ENCODE measurements at places on chromosomes 3 and 15.

GRCh38 chr3:105662306-105662705 is 206.5 kb downstream of the CBLB start:
- no peak for DNase-seq

DNA sequence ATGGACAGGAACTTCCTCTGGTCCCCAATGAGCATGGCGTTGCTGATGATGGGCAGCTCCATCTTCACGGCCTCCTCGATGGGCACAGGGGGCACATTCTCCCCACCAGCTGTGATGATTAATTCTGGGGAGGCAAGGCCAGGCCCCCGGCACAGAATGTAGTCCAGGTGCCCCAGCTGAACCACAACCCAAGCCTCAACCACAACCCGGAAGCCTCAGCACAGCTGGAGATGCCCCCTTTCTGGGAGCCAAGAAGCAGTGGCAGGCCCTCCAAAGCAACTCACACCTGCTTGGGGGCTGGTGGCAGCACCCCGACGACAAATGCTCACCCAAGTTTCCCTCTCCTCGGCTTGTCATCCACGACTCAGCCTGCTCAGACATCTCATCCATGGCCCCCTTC is 25.2 kb downstream of the IDH3A start:
- no peak for DNase-seq

DNA sequence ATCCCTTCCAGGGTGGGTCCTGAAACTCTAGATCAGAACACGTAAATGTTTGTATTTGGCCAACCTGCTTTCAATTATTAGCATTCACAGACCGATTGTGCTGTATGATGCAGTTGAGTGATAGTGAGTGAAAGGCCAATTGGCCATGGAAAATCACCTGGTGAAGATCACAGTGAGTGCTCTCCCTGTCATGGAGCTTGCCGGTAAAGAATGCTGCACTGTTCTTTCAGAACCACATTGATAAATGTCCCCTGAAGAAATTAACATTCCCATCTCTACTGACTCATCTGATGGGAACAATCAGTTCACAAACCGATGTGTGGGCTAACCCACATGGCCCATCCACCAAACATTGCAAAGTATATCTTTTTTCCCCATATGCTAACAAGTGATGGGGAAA is 324.8 kb upstream of the TBL1XR1 start:
- no peak for DNase-seq

DNA sequence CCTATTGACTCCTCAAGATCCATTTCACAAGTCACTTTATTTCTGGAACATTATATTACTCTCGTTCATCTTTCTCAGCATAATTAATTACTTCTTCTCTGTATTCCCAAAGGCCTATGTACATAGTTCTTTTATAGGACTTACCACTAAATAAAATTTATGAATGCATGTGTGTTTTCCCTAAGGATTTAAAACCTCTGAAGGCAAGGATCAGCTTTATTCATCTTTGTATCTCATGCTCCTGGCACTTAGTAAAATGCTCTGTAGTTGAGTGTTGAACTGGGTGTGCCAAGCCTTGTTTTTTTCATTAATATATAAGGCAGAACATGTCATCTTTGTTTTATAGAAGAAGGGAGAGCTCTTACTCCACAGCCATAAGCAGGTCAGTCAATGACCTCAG is 194.1 kb upstream of the ZPLD1 start:
- no peak for DNase-seq

DNA sequence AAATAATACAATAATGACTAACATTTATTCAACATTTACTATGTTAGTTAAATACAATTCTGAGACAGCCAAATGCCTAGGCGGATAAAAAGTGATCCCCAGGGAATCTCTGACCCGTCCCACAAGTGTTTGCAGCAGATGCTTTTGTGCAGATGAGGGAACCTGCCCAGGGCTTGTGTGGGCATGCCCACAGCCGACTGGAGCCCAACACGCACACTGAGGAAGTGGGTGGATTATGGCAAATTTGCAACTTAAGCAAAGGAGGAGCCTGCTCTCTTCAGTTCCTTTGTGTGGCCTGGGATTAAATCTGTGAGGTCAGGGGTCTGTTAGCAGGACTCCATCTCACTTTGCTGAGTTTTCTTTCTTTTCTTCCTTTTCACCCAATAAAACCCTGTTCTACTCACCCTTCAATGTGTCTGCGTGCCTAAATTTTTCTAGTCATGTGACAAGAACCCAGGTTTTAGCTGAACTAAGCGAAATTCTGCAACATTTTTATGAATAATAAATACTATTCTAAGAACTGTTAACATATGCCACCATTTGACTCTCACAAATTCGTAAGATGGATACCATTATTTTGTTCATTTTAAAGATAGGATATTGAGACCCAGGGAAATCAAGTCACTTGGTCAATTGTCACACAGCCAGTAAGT is 13.9 kb upstream of the RTP1 start:
- no peak for DNase-seq

DNA sequence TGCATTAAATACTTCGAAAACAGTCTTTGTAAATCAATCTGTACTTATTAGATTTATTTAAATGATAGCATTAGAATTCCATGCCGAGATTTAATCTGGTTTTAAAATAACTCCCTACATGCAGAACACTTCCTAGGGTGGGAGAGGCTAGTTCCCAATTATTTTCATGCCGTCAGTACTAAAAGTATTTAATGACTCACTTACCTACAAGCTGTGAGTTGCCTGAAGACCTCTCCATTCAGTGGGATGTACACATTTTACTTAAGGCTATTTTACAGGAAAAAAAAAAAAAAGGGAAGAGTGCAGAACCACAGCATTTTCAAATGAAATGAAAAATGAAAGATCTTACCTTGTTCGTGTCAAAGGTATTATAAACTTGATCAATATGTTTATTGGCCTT is 469 bp downstream of the GUCA1C start:
- no peak for DNase-seq

DNA sequence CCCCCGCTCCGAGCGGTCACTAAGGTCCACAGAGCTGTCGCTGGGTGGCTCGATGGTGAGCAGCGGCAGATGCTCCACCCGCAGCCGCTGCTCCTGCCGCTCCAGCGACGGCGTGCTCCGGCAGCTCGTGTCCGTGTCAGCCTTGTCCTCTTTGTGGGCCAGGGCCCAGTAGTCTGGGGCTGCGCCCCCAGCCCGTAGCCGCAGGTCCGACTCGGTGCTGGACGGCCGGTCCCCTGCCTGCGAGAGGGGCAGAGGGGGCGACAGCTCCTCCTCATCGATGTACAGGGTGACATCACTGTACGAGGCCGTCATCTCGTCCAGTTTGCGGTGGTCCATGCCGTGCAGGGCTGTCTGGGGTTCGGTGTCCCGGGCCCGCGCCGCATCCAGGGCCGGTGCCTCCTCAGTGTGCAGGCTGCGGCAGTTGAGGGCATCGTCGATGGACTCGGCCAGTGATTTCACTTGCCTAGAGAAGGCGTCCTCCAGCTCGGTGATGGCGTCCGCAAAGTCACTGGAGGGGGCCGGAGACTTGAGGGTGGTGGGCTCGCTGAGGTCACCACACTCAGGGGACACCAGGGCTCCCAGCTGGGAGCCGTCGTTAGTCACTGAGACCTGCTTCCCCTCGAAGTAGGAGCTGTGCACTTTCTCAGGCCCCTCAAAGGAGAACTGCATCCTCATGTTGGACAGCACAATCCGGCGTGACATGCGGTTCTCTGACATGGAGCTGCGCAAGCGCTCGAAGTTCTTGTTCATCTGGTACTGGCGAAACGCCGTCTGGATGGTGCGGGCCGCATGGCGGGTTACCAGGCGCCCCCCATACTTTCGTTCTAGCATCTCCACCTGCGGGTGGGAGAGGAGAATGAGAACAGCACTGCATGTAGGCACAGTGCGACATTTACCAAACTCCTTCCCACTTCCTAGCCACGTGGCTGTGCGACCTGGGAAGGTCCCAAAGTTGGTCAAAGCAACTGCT is 94.8 kb upstream of the RPL32 start:
- no peak for DNase-seq

DNA sequence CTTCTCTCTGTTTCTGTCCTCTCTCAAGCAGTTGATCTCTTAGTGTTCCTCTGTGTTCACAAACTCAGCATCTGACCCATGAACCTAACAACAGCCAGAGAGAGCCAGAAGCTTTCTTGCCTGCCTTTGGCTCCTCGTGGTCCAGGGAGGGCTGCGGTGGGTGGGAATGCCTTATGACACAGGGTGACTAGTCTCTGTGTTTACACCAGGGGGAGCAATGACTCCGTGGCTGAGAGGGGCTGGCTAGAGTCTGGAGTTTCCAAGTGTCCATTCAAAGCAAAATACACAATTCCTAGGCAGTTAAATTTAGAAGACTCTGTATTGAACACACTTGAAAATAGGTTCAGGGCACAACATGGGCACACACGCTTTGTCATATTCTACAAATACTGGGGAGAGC is 370.0 kb upstream of the FRG2C start:
- no peak for DNase-seq

DNA sequence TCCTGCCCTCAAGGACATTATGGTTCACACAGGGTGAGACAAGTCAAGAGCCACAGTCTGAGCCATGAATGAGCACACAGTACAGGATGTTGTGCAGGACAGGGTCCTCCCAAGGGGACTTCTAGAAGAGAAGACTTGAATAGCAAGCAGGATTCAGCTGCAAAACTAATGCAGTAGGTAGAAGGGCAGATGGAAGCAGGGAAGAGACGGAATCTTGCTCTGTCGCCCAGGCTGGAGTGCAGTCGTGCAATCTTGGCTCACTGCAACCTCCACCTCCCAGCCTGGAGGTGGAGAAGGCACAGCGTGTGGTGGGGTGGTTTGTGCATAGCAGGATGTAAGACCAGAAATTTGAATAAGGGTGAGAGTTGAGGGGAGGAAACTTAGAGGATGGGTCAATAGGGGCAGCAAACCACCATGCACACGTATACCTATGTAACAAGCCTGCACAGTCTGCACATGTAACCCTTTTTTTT is 8.0 kb downstream of the BCL2L10 start:
- DNase-seq: no peak

- DNase-seq: no peak
These were observed 53.5 kb upstream of the PCSK6 start for GRCh38 chr15:101543026-101543390.

DNA sequence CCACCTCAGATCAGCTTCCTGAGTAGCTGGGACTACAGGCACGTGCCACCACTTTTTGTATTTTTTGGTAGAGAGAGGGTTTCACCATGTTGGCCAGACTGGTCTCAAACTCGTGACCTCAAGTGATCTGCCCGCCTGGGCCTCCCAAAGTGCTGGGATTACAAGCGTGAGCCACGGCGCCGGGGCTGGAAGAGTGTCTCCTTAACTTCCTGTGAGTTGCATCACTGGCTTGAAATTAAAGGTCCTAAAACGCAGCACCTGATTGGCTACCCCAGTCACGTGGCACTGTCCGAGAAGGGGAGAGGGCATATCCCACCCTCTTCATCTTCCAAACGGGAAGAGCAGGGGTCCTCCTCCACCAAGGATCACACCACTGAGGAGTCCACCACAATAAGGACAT is 5.5 kb upstream of the FAM174B start:
- no peak for DNase-seq

DNA sequence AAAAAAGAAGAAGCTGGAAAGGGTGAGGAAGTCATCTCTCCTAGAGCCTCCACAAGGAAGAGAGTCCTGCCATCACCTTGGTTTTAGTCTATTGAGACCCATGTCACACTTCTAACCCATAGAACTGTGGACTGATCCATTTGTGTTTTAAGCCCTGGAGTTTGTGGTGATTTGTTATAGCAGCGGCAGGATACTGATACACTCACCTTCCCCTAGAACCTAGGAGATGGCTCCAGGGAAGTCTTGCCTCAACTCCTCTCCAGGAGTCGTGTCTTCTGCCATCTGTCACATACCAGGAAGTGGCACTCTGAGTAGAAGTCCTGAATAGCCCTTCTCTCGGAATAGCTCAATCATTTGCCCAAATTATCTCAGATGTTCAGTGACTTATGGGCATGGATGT is 14.6 kb upstream of the APBA2 start:
- no peak for DNase-seq

DNA sequence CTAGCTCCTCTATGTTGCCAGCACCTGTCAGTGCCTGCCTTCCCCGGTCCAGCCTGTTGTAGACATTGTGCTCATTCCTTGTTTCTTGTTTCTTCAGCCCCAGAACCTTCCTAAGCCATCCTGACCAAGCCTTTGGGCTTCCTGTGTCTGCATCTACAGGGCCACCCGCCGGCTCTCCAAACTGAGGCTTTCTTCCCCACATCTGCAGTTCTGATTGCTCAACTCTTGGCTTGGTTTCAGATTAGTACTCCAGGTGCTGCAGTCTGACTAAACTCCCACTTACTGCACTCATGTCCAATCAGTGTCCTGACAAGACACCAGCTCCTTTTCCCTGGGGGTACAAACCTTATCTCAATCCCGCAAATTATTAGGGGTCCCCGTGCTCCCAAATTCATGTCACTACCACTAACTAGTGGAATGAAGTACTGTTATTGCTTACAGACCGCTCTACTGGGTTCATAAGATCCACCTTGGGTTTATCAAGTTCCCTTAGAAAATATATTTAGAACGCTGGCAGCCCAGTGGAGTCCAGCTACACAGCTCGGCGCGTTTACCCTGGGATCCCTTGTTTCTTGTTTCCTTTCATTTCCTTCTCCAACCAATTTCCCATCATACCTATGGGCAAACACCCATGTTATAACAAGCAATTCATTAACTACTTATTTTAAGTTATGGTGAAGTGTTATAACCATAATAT is 114.2 kb upstream of the TJP1 start:
- no peak for DNase-seq

Data from liver (tissue), 10 donors.